ENCODE measurements at places on chromosomes 4 and X. TPM values are rescaled to one million over a fixed set of nuclear protein-coding genes. Genes with fewer than 3 reads are reported as not detected.

The GLUD2 gene
- total RNA-seq = not detected

The CC2D2A gene
- 16.6 TPM for total RNA-seq

The MGARP gene
- total RNA-seq = not detected

The PWWP3B gene
- total RNA-seq = not detected

The SSX4B gene
- total RNA-seq = not detected

The TEC gene
- total RNA-seq = 12.2 TPM

The MAGEA2 gene
- not detected for total RNA-seq

The EVC gene
- total RNA-seq = 9.0 TPM

The JCHAIN gene
- total RNA-seq = 838 TPM

The BMX gene
- total RNA-seq = 7.4 TPM

The PRDM8 gene
- 5.1 TPM for total RNA-seq

The NIPAL1 gene
- not detected for total RNA-seq

The TBC1D25 gene
- total RNA-seq = 18.0 TPM

The MAGEA9B gene
- total RNA-seq = not detected

The CENPVL1 gene
- total RNA-seq = not detected

The PARM1 gene
- 10.3 TPM for total RNA-seq

The DCAF8L2 gene
- total RNA-seq = not detected

The SH2D1A gene
- total RNA-seq = 13.1 TPM

The FGF13 gene
- 10.9 TPM for total RNA-seq

The EPGN gene
- total RNA-seq = not detected

The AVPR2 gene
- not detected for total RNA-seq

The MAGED4B gene
- total RNA-seq = 5.1 TPM

The MAGEB2 gene
- not detected for total RNA-seq

The ZNF182 gene
- 7.3 TPM for total RNA-seq

The FRMPD4 gene
- not detected for total RNA-seq

The SPARCL1 gene
- total RNA-seq = 73.7 TPM

The CSAG1 gene
- not detected for total RNA-seq

The SRPK3 gene
- total RNA-seq = not detected

The PLXNB3 gene
- total RNA-seq = 1.2 TPM

The CPEB2 gene
- 18.8 TPM for total RNA-seq

The FAM133A gene
- not detected for total RNA-seq

The AR gene
- 1.3 TPM for total RNA-seq

The RAB33A gene
- total RNA-seq = 1.7 TPM

The CCNG2 gene
- 82.5 TPM for total RNA-seq

The EFHC2 gene
- total RNA-seq = 0.82 TPM

The TMPRSS11A gene
- total RNA-seq = not detected

The NELFA gene
- 20.2 TPM for total RNA-seq
